ENCODE measurements at places on chromosomes 12 and 14.

DNA sequence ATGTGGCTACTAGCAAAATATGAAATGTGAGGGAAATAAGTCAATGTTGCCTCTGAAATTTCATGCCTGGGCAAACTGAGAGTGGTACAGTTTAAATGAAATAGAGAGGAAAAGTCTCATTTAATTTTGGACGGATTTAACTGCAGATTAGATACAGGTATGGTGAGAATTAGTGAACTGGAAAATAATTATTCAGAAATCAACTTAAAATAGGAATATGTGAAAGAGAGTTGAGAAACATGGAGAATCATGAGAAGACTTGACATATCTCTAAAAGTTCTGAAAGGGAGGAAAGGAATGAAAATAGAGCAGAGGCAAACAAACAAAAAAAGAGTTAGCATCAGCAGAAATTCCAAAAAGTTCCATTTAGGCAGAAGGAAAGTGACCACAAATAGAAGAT is 33.5 kb upstream of the BMAL2 start:
- no peak for DNase-seq

GRCh38 chr14:92756446-92756845 is 8.0 kb upstream of the LGMN start:
- no peak for DNase-seq

GRCh38 chr14:58060077-58060476 is 91.9 kb downstream of the ARMH4 start:
- no peak for DNase-seq

DNA sequence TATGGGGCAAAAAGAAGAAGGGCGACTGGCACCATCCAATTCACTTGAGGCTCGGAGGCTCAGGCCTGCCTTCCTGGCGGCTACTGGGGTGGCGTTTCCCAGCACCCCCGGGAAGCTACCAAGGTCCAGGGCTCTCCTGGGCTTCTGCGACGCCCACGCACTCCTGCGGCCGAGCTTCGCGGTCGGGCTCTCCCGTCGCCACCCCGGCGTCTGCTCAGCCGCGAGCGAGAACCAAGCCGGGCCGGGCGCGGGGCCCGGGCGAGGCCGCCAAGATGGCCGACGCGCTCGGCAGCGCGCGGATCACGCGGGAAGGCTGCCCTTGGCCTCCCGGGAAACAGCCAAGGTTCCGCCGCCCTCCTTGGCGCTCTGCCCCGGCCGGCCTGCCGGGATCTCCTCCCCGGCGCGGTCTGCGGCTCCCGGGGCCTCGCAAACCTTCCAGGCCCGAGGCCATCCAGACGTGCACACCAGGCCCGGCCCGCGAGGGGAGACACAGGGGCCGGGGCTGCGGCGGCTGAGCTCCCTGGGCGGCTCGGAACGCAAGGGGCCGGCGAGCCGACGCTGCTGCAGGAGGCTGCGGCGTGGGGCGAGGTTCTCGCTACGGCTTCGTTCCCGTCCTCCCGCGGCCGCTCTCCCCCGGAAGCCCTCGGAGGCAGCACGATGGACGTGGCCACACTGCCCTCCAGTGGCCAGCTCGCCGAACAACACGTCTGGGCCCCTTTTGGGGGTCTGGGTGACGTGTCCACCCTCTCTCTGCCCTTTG is 23.5 kb upstream of the ZFP36L1 start:
- DNase-seq: peak; percentile 85

GRCh38 chr14:22932146-22932545 is 3.0 kb upstream of the PRMT5 start:
- no peak for DNase-seq

DNA sequence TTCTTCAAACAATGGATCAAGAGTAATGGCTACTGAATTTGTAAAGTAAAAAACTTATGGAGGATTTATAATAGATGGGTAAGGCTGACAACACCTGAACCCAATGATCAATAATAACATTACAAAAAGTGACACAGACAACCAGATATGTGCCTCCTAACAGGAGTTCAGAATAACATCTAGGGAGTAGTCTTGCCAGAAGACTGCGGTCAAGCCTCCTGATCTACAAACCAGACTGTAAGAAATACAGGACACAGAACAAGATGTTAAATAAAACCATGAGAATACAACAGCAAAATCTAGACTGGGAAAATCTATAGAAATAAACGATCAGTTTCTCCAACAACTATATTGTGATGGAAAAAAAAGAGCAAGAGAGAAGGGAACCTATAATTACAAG is 262.6 kb upstream of the TMTC1 start:
- DNase-seq: no peak

- no peak for DNase-seq
These were observed 218.7 kb downstream of the DIO2 start for GRCh38 chr14:79992407-79993198.

- no peak for DNase-seq
These were observed 683.4 kb downstream of the SLC16A7 start for GRCh38 chr12:60279221-60279620.

GRCh38 chr12:5429741-5430557 is 2.0 kb upstream of the NTF3 start:
- DNase-seq: no peak

GRCh38 chr12:51771008-51771407 is 77.5 kb downstream of the FIGNL2 start:
- DNase-seq: no peak

DNA sequence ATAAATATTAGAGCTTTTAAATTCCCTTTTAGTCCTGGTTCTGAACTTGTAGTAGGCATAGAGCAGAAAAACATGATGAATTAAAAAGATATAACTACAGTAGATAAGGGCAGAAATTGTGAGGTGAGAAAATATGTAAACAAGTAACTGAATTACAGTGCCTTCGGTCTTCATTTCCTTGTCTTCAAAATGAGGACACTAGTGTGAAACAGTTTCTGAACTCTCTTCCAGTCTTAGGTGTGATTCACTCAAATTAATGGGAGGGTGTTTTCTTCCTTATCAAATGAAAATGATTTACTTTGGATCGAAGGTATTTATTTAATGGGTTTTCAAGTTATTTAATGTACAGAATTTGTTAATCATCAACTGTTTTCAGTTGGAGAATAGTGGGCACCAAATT is 1.5 kb downstream of the FGD4 start:
- no peak for DNase-seq

GRCh38 chr12:105744371-105745058 is 394.2 kb downstream of the NUAK1 start:
- DNase-seq: no peak

GRCh38 chr12:6832125-6832524 is 3.9 kb downstream of the P3H3 start:
- DNase-seq: no peak

DNA sequence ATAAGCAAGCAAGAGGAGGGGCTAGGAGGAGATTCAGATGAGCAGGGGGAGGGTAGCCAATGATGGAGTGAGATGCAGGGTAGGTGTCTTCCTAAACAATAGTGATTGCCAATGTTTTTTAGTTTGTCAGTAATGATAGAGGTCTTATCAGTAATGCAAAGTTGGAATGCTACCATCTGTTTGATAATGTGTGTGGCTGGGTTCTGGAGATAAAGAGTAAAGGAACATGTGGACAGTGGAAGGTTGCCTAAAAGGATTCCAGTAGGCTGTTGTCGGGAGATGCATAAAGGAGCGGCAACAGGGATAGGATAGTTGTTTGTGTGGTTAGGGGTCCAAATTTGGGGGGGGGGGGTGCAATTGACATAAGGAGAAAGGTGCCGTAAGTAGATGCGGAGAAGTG is 52.5 kb downstream of the TESPA1 start:
- no peak for DNase-seq

GRCh38 chr12:102745971-102746600 is 171.0 kb downstream of the PAH start:
- no peak for DNase-seq

- DNase-seq: no peak
These were observed 9.8 kb upstream of the RMST start for GRCh38 chr12:97452839-97453238.
